ENCODE measurements at places on chromosomes 2 and 18. TPM values are rescaled to one million over a fixed set of nuclear protein-coding genes. Genes with fewer than 3 reads are reported as not detected.

DNA sequence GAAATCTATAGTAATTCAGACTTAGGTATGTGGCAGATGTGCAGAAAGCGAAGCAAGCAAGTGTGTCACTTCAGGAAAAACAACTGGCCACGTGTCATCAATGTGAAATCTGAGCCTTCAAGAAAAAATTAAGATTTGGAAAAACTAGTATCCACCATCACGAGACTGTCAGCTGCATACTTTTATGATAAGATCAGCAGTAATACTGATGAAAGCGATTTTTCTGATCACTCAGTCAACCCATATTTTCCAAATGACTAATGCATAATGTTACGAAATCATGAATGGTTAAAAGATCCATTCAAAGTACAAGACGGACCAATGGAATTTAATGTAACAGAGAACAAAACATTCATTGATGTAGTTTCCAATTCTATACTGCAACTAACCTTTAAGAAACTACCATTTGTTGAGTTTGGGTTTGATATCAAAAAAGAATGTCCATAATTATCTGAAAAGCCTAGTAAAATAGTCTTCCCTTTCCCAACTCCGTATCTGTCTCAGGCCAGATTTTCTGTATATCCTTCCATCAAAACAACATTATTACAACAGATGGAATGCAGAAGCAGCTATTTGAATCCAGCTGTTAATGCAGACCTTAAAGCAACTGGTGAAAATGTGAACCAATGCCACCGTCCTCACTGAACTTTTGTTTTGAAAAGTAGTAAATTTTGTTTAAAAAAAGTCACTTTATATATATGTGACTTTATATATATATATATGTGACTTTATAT, 17.0 kb upstream of the BCL2 start:
- DNase-seq = peak; percentile 11

- no peak for DNase-seq
These were observed 229.8 kb downstream of the CCDC178 start for GRCh38 chr18:33210575-33211189.

DNA sequence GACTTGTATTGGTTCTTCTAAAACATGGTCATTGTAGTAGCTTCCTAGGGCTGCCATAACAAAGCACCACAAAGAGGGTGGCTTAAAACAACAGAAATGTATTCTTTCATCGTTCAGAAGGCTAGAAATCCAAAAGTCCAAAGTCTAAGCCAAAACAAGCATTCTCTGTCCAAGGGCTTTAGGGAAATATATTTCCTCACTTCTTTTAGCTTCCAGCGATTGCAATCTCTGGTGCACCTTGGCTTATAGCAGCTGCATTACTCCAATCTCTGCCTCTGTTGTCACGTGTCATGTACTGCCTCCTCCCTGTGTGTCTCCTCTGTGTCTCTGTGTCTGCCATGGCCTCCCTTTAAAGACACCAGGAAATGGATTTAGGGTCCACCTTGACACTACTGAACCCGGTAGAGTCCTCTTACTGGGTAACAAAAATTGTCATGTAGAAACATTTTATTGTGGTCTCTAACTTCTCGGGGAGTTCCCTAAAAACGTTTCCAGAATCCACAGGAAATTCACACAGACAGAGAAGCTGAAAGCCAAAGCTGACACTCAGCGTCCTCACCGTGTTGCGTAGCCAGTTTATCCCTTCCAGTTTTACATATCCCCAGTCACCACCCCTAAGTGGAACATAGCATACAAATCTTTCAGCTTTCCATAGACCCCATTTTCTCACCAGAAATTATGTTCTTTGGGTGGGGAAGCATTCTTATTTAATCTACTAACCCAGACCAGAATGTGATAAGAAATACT, 20.7 kb upstream of the TTN start:
- no peak for DNase-seq

Gene C2orf42
- 8.3 TPM for polyA plus RNA-seq

DNA sequence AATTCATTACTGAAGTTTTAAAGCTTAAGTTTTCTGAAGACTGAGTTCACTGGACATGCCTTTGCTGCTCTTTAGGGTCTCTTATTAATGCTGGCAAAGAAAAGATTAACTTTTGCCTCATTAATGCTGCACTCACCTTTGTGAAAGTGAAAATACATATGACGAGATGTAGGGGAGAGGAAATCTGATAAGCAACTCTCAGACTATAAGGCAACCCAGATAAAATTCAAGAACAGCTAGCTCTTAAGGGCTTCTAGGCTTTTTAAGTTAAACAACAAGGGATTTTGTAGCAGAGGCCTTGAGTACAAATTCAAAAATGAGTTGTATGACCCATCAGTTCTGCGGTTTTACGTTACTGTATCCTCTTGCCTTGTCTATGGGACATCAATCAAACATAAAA, 143.7 kb downstream of the USP34 start:
- no peak for DNase-seq

Gene CYRIA
- polyA plus RNA-seq = 0.05 TPM

Gene UGT1A7
- polyA plus RNA-seq = 6.9 TPM

- DNase-seq = no peak
These were observed 9.7 kb downstream of the SMAD7 start for GRCh38 chr18:48940854-48941611.

Gene TDRD15
- not detected for polyA plus RNA-seq

DNA sequence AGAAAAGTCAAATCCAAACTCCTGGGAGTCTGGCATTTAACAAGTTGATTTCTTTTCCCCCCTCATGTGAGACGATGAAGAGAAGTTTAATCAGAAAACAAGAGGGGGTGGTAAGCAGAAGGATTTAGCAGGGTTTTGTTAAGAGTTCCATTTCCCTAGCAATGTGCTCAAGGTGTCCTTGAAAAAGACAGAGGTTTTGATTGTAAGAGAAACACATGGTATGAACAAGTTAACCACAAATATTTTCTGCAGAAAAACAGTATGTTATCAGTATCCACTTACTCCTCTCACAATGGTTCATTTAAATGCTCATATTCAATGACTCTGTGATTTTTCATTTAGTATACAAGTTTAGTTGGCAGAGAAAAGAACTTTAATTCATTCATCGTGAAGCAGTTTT, 26.8 kb downstream of the LAMA1 start:
- no peak for DNase-seq

DNA sequence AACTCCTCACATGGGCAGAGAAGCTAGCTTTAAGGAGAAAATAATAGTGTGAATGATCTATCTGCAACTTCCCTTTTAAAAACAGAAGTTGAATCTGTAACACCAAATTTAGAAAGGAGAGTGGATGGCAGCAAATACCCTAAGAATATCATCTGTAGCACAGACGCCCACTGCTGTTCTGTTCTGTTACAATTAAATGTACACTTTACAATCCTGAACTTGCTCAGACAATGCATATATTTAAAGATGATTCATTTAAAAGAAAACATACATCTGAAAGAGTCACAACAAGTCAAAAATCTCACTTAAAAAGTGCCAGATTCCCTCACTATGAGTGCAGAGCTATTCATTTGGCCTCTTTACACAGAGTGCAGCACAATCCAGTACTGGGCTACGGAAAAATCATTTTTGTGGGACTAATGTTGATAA, 8.0 kb upstream of the SERTAD2 start:
- DNase-seq = no peak

GRCh38 chr2:168692132-168692744, 110.2 kb upstream of the NOSTRIN start:
- no peak for DNase-seq

- no peak for DNase-seq
These were observed 51.5 kb downstream of the EDAR start for GRCh38 chr2:108937367-108938017.

Gene C2orf80
- polyA plus RNA-seq = not detected

GRCh38 chr2:200863782-200864175, 679 bp downstream of the CLK1 start:
- DNase-seq = peak; percentile 39

DNA sequence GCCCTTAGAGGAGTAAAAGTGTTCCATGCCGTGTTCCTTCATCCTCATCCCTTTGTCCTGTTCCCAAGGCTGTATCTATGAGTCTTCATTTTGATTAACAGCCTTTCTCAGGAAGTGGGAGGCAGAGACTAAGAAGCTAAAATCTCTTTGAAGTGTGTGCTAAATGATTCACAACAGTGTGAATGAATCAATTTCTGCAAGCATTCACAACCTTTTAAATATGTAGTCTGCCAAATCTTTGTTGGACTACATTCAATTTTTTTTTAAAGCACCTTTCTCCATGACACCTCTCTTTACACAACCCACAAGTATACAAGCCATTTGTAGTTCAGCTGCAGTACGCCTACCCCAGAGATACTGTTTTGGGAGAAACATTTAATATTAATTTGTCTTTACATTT, 408.6 kb upstream of the FANCL start:
- no peak for DNase-seq

Gene UCN
- polyA plus RNA-seq = 0.76 TPM

DNA sequence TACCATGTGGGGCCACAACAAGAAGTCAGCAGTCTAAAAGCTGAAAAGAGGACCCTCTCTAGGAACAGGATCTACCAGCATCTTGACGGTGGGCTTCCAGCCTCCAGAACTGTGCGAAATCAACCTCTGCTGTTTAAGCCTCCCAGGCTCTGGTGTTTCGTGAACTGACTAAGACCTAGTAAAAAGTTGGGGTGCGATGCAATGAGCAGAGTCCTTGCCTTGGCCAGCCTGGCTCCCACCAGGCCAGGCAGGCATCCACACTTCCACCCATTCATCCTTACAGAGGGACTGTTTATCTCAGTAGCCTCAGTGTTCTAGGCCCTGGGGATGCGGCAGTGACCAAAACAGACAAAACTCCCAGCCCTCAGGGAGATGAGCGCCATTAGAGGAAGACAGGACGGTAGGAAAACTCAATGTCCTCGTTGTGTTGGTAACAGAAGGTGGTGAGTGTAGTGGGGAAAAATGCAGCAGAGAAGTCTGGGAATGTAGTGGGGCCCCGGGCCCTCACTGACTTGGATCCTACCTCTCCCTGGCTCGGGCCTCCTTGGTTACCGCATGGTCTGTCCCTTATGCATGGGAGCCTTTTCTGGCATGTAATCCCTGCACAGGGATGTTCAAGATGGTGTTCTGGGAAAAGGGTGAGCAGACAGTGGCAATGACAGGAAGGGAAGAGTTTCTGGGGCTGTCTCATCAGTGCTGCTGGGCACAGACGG, 271.8 kb upstream of the HS6ST1 start:
- no peak for DNase-seq

GRCh38 chr2:100317634-100318033, 4.7 kb downstream of the LONRF2 start:
- no peak for DNase-seq

DNA sequence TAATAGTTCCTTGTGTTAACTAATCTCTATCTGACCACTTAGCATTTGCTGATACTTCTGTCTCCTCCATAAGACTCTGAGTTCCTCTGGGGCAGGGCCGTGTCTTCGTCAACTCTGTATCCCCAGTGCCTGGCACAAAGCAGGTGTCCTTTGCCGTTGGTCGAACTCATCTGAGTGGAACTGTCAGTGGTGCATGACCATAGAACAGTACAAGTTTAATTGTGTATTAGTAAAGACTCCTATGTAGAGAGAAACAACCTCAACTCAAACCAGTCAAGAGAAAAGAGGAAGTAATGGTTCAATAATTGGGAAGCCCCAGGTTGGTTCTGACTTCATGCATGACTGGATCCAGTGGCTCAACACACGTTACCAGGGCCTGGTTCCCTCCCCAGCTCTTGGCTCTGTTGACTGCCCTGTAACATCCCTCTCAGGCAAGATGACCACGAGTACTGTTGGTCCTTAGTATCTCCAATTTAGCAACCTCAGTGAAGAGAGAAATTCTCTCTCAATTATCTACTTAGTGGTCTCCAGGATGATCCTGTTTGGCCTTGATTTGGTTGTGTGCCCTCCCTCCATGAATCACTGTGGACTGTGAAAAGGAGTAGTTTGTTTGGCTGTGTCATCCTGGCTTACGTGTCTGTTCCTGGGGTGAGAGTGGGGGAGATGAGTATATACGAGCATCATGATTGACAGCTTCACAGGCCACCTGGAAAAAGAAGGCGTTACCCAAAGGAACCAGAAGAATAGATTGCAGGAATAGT, 58.5 kb upstream of the MSH6 start:
- DNase-seq = peak; percentile 18

Gene AQP12A
- polyA plus RNA-seq = not detected

GRCh38 chr2:71190656-71191569, 36.0 kb downstream of the PAIP2B start:
- no peak for DNase-seq

Gene EPB41L3
- polyA plus RNA-seq = 0.37 TPM

DNA sequence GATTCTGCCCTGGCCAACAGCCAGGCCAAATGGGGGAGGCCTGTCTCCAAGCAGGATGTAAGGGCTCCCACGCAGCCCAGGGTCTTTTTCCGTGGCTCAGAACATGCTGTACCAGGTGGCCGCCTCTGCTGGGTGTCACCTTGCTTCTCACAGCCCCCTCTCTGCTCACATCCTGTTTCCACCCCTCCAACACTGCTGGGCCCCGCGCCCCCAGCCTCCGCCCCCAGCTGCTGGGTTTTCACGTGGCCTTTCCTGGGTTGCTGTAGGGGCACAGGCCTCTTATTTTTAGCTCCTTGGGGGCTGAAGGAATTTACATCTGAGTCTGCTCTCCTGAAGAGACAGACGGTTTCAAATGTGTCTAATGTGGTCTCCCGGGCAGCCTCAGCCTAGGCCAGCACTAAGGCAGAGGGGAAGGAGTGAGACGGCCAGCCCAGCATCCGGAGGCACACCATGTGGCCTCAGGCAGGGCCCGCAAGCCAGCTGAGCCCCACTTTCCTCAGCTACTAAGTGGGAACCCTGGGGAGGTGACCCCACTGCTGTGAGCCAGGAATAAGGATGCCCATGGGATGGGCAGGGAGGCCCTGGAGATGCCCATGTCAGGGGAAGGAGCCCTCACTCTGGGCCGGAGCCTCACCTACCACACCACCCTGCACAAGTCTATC, 18.7 kb upstream of the DUSP2 start:
- no peak for DNase-seq

- DNase-seq = no peak
These were observed 78.9 kb upstream of the OTOS start for GRCh38 chr2:240219208-240219890.
